OCI-LY7 (cell line): ENCODE measurements at places on chromosomes 16 and 17.

DNA sequence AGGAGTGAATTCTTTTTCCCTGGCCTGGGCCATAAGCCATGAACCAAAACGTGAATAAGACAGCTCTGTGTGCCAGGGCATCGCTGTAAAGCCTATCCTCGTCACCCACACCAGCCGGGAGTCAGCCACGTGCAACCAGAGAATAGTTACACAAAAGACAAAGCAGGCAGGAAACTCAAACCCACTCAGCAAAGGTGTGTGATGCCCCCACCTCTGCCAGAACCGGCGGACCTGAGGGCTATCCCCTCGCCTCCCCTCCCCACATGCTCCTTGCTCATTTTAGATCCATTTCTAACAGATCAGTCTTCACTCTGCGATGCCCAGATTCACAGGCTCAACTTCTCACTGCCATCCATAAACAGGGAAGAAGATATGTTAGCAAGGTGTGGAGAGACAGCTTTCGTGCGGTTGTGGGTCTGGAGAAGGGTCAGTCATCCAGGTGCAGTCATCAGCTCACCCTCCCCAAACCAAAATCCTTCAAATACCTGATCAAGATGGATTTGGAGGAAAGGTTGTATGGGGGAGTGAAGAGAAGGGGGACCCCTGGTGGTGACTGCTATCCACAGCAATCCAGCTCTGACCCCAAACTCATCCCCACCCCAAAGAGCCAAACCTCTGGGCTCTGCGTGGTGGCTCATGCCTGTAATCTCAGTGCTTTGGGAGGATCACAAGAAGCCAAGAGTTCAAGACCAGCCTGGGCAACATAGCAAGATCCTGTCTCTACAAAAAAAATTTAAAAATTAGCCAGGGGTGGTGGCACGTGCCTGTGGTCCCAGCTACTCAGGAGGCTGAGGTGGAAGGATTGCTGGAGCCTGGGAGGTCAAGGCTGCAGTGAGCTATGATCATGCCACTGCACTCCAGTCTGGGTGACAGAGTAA lies 219.2 kb downstream of the C16orf78 start:
- peak; percentile 61 for DNase-seq

DNA sequence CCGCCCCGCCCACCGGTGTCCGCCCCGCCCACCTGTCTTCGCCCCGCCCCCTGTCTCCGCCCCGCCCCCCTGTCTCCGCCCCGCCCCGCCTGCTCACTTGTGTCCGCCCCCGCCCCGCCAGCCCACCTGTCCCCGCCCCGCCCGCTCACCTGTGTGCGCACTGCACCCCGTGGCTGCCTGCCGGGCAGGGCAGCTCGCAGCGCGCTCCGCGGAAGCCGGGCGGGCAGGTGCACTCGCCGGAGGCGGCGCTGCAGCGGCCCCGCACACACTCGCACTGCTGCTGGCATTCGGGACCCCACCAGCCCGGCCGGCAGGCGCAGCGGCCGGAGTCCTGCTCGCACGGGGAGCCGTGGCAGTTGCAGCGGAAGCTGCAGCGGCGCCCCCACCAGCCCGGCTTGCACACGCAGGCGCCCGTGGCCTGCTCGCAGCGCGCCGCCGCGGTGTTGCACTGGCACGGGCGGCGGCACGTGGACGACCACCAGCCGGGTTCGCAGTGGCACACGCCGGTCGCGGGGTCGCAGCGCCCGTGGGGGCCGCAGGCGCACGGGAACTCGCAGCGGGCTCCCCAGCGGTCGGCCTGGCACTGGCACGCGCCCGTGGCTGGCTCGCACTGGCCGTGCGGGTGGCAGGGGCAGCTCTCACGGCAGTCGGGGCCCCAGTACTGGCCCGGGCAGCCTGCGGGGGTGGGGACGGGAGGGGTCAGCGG lies 2.1 kb downstream of the SCARF1 start:
- DNase-seq, result peak; percentile 77

GRCh38 chr17:63881935-63882601 lies at the start of gene GH2:
TSS of gene GH2 (minus strand) at chr17:63881944. CDS start at chr17:63881801, 143 bp downstream.
- peak; percentile 61 for DNase-seq

- peak; percentile 40 for DNase-seq
Observed at GRCh38 chr17:82234211-82235055, 5.6 kb downstream of the SLC16A3 start.

- peak; percentile 60 for DNase-seq
Observed at GRCh38 chr16:3274490-3274889, 8.8 kb upstream of the ZNF263 start.

GRCh38 chr17:27760069-27760885 lies 40.1 kb downstream of the NOS2 start:
- peak; percentile 59 for DNase-seq

- no peak for DNase-seq
Observed at GRCh38 chr16:88839745-88840599, 16.8 kb downstream of the GALNS start.

- peak; percentile 48 for DNase-seq
Observed at GRCh38 chr17:58249270-58250133, 11.1 kb downstream of the LPO start.

- DNase-seq, result no peak
Observed at GRCh38 chr17:30495586-30495985, 18.4 kb downstream of the GOSR1 start.

GRCh38 chr16:81437865-81438264 lies 6.7 kb upstream of the CMIP start:
- no peak for DNase-seq

DNA sequence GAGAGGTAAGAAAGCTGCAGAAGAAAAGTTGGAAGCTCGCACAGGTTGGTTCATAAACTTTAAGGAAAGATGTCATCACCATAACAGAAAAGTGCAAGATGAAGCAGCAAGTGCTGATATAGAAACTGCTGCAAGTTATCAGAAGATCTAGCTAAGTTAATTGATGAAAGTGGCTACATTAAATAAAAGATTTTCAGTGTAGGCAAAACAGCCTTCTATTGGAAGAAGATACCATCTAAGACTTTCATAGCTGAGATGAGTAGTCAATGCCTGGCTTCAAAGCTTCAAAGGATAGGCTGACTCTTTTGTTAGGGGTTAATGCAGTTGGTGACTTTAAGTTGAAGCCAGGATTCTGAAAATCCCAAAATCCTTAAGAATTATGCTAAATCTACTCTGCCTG lies 24.0 kb downstream of the CYLD start:
- no peak for DNase-seq

DNA sequence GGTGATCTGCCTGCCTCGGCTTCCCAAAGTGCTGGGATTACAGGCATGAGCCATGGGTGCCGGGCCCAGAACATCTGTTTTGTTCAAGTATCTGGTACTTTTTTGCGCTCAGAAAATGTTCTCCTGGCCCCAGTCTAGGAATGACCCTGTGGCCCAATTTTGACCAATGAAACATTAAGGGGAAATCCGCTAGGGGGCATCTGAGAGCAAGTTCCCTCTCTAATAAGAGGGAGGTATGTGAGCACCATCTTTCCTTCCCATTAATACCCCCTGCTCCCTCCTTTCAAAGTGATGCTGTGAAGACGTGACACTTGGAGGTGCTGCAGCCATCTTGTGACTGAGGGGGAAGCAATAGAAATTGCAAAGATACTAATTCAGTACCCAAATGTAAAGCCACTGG lies 16.5 kb upstream of the CLEC3A start:
- peak; percentile 12 for DNase-seq

DNA sequence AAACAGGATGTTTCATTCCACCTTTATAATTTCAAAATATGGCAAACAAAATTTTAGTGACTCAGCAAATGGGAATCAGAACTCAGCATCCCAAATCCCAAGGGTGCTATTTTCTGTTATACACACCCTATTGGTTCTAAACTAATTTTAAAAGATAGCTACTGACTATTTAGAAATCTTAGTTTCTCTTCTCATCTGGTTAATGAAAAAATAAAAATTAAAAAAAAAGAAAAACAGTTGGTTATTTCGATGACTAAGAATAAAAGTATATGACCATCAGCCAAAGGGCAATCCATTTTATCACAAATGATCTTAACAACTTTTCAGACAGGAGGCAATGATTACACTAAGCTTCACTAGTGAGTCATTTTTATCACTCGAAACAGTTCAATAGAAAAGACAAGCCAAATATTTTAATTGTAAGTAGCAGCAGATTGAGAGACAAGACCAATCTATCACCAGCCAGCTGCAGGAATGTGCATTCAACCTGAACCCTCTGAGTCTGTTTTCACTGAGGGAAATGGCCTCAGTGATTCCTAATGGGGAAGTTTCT lies 15.2 kb downstream of the PHLPP2 start:
- DNase-seq, result no peak

- DNase-seq, result peak; percentile 16
Observed at GRCh38 chr16:67339453-67339852, 12.8 kb downstream of the LRRC36 start.

GRCh38 chr17:2090804-2091534 lies 36.1 kb downstream of the HIC1 start:
- DNase-seq, result no peak

DNA sequence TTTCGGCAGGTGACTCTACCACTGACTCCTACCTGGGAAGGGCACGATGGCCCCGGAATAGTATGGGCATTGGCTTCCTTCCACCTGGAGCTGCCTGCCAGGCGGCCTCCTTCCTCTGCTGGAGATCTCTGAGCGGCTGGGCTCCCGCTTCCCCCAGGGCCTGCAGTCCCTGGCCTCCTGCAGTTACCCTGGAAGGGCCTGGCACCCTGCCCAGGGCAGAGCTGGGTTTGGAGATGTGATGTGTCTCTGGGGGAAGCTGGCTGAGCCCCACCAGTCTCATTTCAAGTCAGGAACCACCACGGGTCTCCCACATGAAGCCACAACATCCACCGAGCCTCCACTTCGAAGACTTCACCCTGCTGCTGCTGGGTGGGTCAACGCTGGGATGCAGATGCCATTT lies 97.9 kb downstream of the IRF8 start:
- no peak for DNase-seq

DNA sequence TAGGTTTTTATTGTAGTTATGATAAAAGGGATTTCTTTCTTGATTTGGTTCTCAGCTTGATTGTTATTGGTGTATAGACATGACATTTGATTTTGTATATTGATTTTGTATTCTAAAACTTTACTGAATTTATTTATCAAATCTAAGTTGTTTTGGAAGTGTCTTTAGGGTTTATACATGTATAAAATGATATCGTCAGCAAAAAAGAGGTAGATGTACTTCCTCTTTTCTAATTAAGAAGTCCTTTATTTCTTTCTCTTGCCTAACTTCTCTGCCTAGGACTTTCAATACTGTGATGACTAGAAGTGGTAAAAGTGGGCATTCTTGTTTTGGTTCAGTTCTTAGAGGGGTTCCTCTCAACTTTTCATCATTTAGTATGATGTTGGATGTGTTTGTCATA lies 487.3 kb upstream of the KIF2B start:
- DNase-seq, result no peak

- DNase-seq, result no peak
Observed at GRCh38 chr16:25157271-25157875, 45.8 kb downstream of the LCMT1 start.

- DNase-seq, result no peak
Observed at GRCh38 chr16:89118361-89119165, 24.9 kb downstream of the ACSF3 start.

DNA sequence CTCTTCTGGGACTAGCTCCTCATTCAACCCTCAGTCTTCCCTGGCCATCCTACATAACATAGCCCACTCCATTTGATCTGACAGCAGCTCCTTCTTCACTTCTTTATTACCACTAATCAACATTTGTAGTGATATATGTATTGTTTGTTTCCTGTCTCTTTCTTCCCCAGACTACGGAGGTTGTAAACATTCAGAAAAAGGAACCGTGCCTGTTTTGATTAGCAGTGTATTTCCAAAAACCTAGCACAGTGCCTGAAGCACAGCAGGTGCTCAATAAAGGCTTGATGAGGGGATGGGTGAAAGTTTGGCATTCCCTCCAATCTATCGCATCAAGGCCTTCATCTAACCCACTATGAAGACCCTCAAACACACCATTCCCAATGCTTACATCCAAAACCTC lies 150.8 kb downstream of the XYLT1 start:
- no peak for DNase-seq

DNA sequence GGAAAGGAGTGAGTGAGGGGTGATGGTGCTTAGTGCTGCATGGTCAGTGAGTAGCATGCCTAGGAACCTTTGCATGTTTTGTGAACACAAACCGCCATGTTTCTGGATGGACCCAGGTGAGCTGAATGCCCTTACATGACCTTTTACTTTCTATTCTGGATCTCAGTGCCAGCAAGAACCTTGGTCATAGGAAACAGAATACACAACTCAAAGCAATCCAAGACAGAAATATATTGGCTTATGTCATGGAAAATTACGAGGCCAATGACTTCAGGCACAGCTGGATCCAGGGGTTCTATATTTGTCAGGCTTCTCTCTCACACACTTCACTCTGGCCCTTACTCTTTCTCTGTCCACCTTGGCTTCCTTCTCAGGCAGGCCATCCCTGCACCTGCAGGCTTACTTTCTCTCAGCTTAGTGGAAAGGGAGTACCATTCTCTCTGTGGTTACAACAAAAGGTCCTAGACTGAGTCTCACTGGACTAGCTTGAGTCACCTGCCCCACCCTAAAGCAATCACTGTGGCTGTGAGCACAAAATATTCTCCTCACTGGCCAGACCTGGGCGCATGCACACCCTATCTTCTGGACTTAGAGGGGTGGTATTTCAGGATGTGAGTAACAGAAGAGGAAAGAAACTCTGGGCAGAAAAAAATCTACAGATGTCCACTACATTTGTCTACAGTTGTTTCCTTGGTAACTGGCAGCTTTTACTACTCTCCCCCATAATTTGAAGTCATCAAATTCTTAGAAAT lies 20.4 kb upstream of the CPNE2 start:
- no peak for DNase-seq

DNA sequence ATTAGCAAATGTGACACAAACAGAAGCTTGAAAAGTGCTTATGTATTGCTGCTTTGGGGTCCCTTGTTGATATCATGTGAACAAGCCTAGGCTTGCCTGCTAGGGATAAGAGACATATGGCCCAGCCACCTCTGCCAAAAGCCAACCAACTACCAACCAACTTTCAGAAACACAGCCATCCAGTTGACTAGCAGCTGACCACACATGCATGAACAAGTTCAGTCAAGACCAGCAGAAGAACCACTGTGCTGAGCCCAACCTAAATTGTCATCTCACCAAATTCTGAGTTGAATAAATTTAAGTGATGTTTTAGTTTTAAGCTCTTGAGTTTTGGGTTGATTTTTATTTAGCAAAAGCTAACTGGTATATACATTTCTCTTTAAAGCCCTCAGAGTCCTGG lies 3.5 kb downstream of the ERN2 start:
- no peak for DNase-seq
